ENCODE measurements at places on chromosomes 5 and 9.

DNA sequence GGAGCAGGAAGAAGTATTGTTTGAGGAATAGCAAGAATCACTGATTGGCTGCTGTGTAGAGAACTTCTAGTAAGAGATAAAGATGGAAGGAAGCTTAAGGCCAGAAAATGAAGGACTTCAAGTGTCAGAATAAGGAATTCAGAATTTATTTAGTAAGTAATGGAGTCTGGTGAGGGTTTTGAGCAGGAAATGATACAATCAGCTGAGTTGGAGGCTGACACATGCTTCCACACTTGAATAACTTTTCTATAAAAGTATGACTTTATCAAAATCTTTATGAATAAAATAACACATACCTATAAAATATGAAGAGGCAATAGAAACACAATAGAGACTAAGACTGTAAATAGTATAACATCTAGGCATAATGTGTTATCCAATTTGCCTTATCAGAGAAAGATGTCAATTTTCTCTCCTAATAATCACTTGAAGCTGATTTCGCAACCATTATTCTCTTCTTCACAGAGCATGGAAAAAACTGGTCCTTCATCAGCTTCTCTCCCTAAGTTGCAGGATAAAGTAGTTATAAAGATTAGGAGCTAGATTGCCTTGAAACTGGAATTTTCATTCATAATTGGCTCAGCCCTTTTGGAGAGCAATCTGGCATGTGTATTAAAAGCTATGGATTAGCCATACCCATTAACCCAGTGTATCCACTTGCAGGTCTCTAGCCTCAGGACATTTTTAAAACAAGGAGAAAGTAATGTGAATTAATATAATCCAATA, 143.4 kb downstream of the ZNF608 start:
- no peak for DNase-seq

- DNase-seq, result no peak
Measured at GRCh38 chr9:8946461-8946860, 1146.9 kb upstream of the DMAC1 start.

- DNase-seq, result no peak
Measured at GRCh38 chr9:27428551-27428950, 95.5 kb upstream of the IFNK start.

GRCh38 chr5:160441311-160441781, 19.7 kb downstream of the PTTG1 start:
- no peak for DNase-seq

DNA sequence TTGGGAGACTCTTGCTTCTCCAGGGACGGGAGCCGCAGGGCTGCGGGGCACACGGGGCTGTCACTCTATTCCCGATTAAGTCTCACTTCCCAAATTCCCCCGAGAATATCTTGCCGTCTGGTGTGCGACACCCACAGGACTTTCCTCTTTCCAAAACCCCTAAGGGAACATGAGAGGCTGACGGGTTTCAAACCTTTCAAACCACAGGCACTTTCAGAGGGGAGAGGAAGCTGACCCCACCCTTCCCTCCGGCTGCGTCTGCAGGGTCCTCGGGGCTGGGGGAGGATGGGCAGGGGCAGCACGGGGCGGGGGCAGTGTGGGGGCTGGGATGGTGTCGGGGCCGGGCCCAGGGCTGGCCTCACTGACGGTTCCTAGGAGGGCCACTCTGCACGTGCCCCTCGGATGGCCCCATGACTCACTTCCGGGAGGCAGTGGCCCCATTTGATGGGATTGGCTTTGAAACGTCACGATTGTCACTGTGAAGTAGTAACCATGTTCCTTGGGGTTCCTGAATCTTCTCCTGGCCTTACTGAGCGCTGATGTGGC, 38.2 kb downstream of the SLC9A3 start:
- no peak for DNase-seq

DNA sequence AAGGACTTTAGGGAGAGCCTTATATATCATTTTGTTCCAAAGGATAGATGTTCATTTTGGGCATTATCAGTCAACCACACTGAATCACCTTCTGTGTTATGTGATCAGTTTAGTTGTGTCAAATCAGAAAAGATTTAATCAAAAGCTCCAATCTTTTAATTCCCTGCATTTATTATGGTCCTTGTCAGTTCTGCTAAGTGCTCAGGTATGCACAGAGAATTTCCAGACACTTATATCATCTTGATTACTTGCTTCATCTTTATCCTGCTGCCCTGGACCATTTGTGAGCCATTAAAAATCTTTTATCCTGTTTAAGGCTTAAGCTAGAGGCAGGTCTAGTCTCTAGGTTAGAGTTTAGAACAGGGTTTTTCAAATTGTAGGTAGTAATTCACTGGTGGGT, 179.1 kb downstream of the CWC27 start:
- no peak for DNase-seq

DNA sequence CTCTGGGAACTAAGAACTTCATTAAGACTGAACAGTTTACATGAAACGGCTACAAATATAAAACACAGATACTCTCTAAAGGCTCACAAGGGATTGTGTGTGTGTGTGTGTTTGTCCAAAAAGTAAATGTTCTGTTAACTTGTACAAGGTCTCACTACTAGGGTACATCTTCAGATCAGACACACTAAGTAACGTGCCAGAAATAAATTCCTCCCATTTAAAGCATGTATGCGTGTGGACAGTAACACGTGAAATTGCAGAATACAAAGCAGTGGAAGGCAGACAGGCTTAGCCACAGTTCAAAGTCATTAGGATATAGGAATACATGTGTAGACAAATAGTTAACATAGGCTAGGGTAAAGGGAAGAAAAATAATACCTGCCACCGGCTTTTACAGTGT, 1.8 kb downstream of the BNC2 start:
- DNase-seq, result no peak

DNA sequence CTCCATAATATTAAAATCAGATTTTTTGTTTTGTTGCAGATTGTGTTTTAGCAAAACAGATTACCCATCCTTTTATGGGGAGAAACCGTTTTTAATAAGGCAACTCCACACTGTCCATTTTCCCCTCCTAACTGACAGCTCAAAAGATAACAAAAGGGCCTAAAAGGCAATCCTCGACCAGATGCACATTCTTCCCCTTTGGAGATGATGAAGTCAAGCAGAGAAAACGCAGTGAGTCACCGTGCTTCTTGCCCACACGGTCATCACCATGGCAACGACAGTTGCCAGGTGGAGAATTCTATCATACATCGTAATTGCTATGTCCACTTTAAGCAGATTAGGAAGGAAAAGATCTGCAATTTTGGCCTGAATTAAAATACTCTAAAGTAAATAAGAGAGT, 96.4 kb downstream of the DIRAS2 start:
- DNase-seq, result peak; percentile 86

GRCh38 chr5:73199671-73200070, 26.7 kb downstream of the TMEM174 start:
- no peak for DNase-seq

- no peak for DNase-seq
Measured at GRCh38 chr5:78792345-78793055, 143.9 kb upstream of the LHFPL2 start.

DNA sequence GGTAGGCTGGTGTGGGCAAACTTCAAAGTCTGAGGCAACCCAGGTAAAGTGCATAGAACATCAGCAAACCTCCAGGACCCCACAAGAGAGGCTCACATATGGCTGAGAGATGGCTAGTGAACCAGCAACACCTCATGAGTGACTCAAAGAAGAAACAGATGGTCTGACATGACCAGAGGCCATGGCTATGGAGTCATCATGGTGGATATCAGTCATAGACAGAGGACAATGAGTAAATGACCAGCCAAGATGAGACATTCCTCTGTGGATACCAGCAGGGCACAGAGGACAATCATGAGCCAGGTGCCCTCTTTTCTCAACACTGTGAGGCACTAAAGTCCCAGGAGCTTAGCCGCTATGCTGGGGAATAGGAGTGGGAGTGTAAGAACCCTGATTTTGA, 180.8 kb downstream of the RASEF start:
- DNase-seq, result no peak

- no peak for DNase-seq
Measured at GRCh38 chr5:44646016-44646415, 162.7 kb upstream of the MRPS30 start.

GRCh38 chr9:122227575-122227900, 1.2 kb downstream of the LHX6 start:
- no peak for DNase-seq

DNA sequence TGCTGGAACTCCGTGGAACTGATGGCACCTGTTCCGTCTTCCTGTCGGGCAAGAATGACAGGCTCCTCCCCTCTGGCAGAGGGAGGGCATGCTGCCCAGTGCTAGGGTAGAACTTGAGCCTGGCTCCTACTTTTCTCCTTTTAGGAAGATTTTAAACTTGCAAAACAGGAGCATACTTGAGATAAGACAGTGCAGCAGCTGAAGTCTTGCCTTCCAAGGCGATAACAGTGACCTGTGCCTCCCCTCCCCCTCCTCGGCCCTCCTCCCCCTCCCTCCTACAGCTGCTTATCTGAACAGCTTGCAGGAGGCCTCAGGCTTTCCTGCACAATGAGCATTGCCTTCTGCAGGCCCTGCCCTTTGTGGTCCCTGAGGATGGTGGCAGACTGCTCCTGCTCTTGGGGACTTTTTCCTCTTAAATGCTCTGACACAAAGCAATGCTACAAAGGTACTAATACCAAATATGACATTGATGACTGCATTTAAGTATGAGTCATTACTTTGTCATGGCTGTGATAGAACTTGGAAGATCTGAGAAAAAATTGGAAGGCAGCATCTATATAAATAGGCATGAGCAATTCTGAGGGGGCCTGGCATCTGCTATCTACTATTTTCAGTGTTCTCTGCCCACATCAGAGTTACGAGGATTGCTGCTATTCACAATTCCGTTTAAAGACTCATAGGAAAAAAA, 2.0 kb downstream of the GADD45G start:
- DNase-seq, result peak; percentile 34

DNA sequence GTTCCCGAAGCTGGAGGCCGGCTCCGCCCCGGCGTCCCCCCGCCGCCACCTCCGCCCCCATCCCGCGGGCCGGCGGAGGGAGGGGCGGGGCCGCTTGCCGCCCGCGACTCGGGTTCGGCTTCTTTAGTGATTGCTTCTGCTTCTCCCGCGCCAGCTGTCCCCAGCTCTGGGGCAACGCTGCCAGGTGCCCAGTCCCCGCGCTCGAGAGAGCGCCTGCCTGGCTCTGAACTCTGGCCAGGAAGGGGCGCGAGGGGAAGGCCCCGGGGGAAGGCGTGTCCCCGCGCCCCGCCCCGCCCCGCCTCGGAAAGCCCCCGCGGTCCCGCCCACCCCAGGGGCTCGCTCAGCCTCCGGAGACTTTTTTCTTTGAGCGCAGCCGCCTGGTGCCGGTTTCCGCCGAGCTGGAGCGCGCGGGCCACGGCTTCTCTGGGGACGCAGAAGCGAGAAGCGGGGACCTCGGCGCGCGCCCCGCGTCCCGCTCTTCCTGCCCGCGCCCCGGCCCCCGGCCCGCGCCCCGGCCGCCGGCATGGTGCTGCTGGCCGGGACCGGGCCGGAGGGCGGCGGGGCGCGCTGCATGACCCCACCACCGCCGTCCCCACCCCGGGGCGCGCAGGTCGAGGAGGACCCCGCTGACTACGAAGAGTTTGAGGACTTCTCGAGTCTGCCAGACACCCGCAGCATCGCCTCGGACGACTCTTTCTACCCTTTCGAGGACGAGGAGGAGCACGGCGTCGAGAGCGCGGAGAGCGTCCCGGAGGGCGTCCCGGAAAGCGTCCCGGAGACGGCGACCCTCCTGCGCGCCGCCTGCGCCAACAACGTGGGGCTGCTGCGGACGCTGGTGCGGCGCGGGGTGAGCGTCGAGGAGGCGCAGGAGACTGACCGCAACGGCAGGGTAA, at the start of gene ANKRD33B:
ANKRD33B (plus strand) TSS at position 126 of the 893 bp plus-strand sequence; CDS start at position 524, 398 bp downstream.
- DNase-seq, result no peak

DNA sequence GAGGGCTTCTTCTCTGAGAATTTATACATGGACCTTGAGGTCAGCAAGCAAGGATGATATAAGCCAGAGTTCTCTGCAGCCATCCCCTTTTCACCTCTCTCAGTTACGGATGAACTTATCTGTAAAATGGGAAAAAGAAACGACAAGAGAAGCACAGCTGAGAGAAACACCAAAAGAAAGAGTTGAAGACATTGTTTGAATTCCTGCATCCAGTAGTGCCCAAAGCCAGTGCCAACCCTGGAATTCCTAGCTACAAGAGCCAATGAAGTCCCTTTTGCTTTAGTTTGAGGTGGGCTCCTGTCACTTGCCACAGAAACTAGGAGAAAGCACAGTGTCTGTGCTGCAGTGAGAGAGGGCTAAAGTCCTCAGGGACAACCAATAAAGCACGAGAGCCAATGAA, 6.6 kb upstream of the MOB3B start:
- DNase-seq, result no peak

DNA sequence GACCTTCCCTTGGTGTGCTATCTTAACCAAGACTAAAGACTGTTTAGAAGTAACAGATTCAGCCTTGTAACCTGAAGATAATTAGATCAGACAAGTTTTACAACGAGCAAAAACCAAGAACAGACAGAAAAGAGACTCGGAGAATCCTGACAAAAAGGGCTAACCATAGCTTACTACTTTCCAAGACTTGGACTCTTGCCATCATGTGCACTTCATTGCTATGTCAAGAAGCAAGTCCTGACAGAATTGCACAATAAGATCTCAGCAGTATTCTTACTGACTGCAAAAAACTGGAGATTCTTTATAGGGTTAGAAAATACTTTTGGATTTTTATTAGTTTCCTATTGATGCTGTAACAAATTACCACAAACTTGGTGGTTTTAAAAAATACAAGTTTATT, 1539.0 kb upstream of the NUDT12 start:
- DNase-seq, result no peak

DNA sequence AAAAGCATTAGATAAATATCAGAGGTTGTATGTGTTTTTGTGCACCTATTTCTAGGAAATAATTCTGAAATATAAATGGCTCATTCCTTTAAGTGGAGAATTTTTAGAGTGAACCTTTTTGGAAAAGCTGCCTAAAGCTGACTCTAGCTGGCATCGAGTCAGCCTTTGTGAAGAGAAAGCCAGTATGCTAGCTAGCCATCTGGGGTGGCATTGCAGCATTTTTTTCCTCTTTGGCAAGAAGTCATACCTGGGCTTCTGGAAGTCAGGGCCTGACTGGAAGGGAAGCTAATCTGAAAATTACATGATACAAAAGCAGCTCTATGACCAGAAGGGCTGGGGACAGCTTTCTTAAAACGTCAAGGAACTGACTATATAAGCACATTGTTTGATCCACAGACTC, 19.7 kb downstream of the ANP32B start:
- DNase-seq, result no peak

- no peak for DNase-seq
Measured at GRCh38 chr9:71955300-71955915, 44.0 kb downstream of the C9orf85 start.

GRCh38 chr5:167332309-167332708, 959.1 kb upstream of the WWC1 start:
- DNase-seq, result no peak

GRCh38 chr5:35854248-35854647, 2.4 kb upstream of the IL7R start:
- no peak for DNase-seq

Data from posterior cingulate gyrus (tissue), 11 donors.